GDM1 (cell line): ENCODE measurements at places on chromosomes 16 and 17.

DNA sequence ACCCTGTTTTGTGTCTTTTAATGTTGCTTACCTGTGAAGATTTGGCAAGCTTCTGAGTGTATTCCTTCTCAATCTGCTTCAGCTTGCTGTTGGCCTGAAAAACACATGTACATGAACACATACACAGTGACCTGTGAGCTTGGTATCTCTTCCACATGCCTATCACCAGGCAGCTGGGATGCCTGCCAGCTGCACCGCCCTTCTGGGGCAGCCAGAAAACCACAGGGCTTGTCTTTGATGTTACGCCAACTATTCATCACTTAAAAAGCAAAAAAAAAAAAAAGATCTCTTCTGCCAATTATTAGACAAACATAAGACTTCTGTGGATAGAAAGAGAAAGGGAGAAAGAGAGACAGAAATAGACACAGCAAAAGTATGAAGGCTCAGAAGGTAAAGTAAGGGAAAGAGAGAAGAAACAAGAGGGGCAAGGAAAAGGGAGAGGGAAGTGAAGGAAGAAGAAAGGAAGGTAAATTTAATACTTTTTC lies 189.2 kb upstream of the AXIN2 start:
- no peak for DNase-seq

DNA sequence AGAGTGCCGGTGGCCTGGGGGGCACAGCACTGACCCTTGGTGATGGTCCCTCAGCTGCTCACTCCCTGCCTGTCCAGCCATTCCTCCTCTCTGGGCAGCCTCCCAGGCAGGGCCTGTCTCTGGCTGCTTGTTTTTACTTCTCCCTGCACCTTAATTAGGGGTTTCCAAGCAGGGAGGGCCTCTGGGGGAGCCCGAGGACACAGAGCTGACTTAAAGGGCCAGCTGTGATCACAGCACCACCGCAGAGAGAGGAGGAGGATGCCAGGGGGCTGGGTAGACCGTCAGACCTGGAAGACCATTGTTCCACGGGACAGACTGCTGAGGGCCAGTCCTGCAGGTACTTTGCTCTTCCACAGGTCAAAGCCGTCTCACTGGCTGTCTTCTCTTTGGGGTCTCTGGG lies 1.2 kb upstream of the DPH1 start:
- DNase-seq: no peak

GRCh38 chr17:33292201-33292980 lies 704 bp downstream of the ASIC2 start:
- DNase-seq: no peak

GRCh38 chr16:67833030-67833414 lies 9.1 kb upstream of the THAP11 start:
- DNase-seq: no peak

GRCh38 chr17:4566785-4567184 lies 6.4 kb upstream of the GGT6 start:
- DNase-seq: peak; percentile 41

DNA sequence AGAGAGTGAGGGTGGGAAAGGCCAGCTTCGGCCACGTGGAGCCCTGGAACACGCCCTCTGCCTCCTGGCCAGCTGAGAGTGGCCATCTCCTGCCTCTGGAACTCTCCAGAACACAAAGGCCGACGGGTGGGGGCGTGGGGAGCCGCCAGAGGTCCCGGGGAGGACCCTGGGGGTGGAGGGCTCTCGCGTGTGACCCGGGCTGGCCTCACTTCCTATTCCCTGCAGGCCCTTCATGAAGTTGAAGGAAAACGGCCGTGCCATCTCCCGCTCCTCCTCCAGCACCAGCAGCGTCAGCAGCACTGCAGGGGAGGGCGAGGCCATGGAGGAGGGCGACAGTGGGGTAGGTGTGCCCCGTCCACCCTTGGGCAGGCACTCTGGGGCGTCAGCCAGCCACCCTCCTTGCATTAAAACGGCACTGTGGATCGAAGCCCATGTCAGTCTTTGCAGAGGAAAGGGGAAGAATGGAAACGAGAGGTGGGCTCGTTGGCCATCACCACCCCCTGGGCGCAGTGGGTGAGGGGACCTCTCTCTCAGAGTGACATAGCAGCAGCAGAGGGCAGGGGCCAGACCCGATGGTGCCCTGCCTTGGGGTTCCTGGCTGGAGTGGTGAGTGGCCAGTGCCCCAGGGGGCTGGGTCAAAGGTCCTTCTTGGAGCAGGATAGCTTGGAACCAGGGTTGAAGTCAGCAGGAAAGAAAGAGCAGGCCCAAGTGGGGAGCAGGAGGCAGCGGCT lies 37.1 kb downstream of the OR1D5 start:
- DNase-seq: no peak

DNA sequence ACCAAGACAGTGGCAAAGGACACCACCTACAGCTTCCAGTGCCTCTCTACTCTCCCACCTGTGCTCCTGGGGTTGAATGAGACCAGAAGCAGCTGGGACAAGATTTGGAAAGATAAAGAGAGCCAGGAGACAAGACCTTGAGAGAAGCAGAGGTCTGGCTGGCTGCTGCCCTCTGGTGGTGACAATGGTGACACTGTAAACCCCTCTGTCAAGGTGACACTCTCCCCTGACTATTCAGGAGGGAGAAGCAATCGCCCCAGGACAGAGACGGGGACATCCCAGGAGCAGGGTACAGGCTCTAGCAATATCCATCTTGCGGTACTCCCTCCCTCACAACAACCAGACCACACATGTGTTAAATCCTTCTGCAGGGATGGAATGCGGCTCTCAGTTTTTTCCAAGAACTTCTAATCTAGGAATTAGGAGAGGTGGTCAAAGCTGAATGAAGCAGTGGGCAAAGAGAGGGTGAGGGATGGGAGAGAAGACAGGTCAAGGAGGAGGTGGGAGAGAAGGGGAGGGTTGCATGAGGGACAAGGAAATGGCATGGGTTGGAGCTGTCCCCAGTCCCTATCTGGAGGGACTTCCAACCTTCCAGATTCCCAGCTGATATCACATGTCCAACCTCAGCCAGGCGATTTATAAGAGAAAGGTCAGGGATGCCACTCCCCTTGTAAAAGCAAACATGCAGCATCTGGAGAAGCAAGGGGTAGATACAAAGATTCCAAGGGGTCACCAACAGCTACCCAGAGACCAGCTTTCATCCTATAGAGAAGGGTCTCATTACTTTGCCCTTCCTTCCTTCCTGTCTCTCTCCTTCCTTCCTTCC lies 2.9 kb downstream of the PHOSPHO1 start:
- DNase-seq: peak; percentile 57

DNA sequence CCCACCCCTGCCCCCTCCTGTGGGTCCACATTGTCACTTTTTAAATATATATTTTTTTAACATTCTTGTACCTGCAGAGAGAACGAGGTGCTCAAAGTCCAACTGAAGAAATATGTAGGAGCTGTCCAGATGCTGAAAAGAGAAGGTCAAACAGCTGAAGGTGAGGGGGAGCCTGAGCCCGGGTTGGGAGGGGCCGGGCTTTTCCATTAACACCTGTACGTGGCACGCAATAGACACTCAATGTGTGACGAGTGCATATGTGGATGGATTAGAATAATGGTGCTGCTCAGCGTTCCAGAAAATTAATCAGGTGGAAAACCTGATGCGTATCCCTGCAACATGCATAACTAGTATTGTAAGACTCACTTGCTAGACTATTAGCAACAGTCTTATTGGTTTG lies 223.0 kb downstream of the SNX29 start:
- no peak for DNase-seq

DNA sequence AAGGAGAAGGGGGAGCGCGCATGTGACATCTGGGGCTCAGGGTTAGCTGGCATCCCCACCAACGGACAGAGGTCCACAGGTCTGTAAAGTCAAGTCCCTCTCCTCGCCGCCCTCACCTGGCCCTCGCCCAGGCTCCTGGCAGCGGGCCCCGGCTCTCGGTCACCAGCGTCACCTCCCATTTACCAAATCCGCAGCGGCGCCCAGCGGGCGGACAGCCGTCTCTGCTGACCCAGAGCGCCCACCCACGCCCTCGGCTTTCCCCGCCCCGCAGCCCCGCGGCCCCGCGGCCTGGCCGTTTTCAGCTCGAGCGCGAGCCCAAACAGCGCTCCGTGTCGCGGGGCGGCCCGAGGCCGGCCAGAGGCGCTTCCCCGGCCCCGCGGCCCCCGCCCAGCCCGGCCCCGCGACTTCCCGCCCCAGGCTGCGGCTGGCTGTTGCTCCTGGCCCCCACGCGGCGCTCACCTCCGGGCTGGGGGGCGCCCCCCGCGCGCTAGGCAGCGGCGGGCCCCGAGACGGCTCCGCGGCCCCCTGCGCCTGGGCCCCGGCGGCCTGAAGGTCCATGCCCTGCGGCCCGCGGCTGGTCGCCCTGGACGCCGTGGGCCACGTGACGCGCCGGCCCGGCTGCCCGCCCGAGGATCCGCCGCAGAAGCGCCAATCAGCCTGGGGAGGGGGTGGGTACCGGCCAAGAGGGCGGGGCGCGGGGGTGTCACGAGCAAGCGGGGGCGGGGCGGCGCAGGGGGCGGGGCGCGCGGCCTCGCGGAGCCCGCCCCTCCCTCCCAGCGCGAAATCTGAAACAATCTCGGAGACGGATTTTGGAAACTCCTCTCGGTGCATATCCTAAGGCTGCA lies at the start of gene COPRS:
TSS of gene COPRS (minus strand) at position 603 of the 845 bp plus-strand sequence. CDS start at position 558, 45 bp downstream.
- peak; percentile 71 for DNase-seq

DNA sequence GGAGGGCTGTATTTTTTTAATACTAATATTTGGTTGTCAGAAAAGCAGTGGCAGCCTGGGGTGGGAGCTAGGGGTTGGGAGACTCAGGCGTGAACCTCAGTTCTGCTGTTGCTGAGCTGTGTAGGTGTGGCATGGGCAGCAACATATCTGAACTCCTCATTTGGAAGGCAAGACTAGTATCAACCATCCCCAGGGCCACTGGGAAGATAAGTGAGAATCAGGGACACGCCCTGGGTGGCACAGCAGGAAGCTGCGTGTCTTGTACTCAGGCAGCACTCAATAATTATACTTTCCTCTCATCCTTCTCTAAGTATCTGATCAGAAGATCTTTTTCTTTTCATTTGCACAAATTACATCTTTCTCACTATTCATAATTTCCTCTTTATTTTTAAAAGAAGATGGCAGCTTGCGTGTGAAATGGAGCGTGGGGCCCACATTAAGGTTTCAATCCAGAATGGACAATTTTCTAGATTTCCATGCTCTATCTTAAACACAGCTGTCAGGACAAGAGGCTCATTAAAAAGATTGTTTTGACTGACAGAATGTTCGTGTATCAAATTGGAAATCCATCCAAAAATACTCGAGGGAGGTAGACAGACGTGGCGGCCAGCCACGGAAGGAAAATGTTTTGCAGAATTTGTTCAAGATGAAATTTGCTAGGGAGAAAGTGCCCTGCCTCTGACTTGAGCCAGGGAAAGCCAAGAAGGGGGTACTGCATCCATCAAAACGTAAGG lies 121.1 kb downstream of the CPPED1 start:
- DNase-seq: no peak

DNA sequence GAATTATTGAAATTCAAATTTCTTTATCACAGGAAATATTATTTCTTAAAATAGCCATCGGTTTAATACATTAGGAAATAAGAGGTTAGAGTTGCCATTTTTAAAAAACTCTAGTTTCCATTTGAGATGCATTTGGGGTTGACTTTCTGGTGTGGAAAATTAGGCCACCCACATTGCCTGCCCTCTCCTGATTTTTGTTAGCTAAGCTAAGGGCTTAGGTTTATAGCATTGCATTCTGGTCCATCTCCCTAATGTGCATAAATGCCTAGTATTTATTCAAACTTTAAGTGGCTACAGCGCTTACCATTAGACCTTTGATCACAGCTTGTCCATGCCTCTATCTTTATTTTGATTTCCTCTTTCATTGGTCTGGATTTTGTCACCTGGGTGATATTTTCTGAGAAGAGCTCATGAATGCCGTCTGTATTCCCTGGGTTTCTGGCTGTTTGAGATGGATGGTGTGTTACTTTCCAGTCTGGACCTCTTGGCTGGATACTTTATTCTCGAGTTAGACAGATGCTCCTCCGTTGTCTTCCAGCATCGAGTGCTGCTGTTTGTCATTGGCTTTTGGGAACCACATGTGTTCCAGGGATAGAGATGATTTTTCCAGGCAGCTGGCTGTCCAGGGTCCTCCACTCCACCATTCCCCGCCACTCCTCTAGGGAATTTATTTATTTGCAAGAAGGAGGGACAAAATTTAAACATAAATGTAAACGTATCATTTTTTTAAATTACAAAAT lies 120.3 kb downstream of the KATNIP start:
- DNase-seq: no peak

GRCh38 chr17:31390748-31391495 lies 553 bp upstream of the RAB11FIP4 start:
- DNase-seq: no peak

- DNase-seq: no peak
Observed at GRCh38 chr16:2977440-2977839, 2.8 kb downstream of the PKMYT1 start.
